ENCODE measurements at places on chromosomes 1 and 21. TPM values are rescaled to one million over a fixed set of nuclear protein-coding genes. Genes with fewer than 3 reads are reported as not detected.

Gene ITLN2
- total RNA-seq = 30.7 TPM

Gene ANGPTL7
- 0.80 TPM for total RNA-seq

DNA sequence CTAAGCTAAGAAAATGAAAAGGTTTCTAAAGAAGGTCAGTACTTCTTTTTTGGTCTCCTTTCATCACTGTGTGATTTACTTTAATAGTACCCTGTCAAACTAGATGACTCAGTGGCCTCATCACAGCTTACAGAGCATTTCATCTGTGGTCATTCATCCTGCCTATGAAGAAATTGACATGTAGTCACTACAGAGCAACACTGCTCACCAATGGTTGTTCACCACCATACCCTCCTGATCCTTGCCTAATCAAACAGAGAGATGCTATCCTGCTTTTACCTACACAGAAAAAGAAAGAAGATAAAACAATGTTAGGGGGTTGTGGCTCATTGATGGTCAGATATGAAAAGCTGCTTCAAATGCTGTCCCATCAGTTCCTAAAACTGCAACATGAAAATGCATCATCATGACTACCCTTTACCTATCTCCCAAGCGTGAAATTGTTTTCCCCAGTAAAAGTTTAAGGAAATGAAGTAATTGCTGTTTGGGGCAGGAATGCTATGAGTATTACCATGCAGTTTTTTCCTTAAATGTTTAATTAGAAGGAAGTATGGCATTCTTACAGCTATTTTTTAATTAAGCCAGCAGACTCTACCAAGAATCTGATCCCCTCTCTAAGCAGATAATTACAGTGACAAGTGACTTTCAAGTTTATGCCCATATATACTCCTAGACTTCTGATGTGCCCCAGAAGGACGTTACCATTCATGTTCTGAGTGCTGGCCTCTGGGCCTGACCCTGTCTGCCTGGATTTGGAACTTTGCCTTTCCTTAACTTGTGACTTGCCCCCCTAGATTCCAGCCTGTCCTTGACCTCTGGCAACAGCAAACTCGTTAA lies 46.1 kb upstream of the FBXO28 start:
- H3K27me3 ChIP-seq = no peaks in the 10 kb centered on the region
- H3K27ac ChIP-seq = no peak overlapping the region
- H3K4me1 ChIP-seq = no peaks in the 10 kb centered on the region
- DNase-seq = no peak
- no peaks in the 10 kb centered on the region for H3K36me3 ChIP-seq

GRCh38 chr1:175158170-175158591 lies 34.4 kb downstream of the KIAA0040 start:
- H3K4me1 ChIP-seq = peaks cover 8% of the 10 kb centered on the region
- DNase-seq = no peak
- H3K4me3 ChIP-seq = no peak overlapping the region
- H3K36me3 ChIP-seq = peaks cover 46% of the 10 kb centered on the region
- no peaks in the 10 kb centered on the region for H3K27me3 ChIP-seq

DNA sequence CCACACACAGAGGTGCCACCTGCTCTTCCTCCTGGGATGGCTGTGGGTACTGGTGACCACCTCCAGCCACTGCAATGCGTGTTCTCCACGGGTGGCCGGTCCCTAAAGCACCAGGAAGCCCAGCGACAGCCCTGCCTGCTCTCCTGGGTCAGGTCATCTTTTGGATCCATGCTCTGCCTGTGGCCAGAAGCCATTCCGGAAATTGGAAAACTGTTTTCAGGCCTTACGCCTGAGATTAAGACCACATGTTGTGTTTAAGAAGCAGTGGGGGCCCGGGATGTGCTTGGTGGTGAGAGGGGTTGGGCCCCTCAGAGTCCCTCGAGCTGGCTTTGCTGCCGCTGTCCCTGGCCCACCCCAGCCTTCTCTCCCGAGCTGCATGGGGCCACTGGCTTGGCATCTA lies 150.8 kb downstream of the PEX14 start:
- peaks cover 39% of the 10 kb centered on the region for H3K36me3 ChIP-seq
- H3K27me3 ChIP-seq = no peaks in the 10 kb centered on the region
- no peak overlapping the region for H3K27ac ChIP-seq
- H3K4me1 ChIP-seq = no peaks in the 10 kb centered on the region

DNA sequence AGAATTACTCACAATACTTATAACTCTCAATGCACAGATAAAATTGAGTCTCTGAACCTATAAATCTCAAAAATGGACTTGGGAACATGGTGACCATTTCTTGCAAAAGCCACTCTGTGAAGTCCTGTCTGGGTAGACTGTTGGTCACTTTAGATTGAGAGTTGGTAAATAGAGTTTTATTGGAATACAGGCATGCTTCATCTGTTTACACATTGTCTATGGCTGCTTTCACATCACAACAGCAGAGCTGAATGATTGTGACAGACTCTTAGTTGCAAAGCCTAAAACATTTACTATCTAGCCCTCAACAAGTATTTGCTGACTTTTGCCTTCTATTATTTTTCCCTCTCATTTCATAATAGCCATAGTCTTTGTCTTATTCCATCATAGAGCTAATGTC lies 24.1 kb upstream of the ASPM start:
- H3K36me3 ChIP-seq = peaks cover 28% of the 10 kb centered on the region
- H3K27ac ChIP-seq = no peak overlapping the region
- no peaks in the 10 kb centered on the region for H3K4me1 ChIP-seq
- DNase-seq = no peak
- no peak overlapping the region for H3K4me3 ChIP-seq

Gene ELF3
- total RNA-seq = 74.1 TPM

DNA sequence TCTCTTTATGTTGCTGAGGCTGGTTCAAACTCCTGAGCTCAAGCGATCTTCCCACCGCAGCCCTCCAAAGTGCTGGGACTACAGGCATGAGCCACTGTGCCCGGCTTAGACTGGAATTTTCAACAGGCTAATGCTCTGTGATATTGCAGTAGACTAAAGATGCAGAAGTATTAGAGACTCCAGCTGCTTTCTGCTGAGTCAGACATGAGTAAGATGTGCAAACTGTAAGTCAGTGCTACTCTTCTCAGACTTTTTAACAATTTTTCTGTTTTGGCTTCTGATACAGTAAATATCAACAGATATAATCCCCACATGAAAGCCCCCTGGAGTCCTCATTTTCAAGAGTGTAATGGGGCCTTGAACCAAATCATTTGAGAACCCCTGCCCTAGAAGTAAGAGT lies 29.3 kb upstream of the NLRP3 start:
- H3K36me3 ChIP-seq = no peaks in the 10 kb centered on the region
- peaks cover 4% of the 10 kb centered on the region for H3K27me3 ChIP-seq
- no peak overlapping the region for H3K27ac ChIP-seq
- peaks cover 16% of the 10 kb centered on the region for H3K4me1 ChIP-seq
- H3K4me3 ChIP-seq = no peak overlapping the region
- no peak for DNase-seq

All from lower lobe of right lung (tissue), 2 donors.